ENCODE measurements at places on chromosomes 6 and 20.
A peak's percentile ranks its signal among the peaks of the same experiment; 100 is the strongest.

DNA sequence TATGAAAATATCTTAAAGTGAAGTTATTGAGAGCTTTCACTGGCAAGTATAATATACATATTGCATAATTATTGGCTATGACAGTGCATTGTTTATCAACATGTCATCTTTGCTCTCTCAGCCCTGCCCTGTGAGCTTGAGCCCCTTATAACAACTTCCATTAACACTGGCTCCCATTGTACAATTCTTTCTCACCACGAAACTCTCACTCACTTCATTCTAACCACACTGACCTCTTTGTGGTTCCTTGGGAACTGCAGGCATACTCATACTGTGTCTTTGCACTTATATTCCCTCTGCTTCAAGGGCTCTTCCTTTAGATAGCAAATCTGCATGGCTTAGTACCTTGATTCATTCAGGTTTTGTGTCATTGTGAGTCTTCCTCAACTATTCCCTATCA is 411.8 kb downstream of the CDKAL1 start:
- DNase-seq, result no peak

DNA sequence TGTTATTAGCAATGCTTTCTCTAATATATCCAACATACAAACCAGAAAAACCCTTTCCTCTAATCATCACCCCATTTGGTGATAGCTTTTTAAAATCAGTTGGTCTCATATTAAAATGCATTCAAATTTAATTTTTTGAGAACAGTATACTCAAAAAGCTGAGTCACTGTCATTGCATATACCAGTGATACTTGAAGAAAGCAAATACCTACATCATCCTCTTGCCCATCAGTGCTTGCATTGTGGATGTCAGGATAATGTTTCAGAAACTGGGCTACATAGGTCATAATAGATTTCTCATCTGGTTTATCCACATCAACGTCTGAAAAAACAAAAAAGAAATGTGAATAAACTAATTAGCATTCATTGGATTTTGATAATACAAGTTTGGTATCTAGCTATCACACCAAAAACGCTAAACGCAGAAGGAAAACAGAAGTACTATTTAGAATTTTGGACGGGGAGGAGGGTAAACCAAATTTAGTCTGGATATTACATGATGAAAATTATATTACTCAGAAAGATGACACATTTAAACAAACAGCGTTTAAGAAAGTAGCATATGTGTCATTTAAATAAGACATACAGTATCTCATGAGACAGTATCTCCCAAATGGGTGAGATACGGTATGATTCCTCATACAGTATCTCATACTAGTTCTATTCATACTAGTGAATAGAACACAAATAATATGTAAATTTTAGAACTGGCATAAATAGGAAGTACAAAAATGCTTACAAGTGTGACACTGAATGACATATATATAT is 134.6 kb downstream of the SYNE1 start:
- no peak for DNase-seq

- peak; percentile 42 for DNase-seq
Observed at GRCh38 chr6:19866985-19867627, 29.9 kb downstream of the ID4 start.

DNA sequence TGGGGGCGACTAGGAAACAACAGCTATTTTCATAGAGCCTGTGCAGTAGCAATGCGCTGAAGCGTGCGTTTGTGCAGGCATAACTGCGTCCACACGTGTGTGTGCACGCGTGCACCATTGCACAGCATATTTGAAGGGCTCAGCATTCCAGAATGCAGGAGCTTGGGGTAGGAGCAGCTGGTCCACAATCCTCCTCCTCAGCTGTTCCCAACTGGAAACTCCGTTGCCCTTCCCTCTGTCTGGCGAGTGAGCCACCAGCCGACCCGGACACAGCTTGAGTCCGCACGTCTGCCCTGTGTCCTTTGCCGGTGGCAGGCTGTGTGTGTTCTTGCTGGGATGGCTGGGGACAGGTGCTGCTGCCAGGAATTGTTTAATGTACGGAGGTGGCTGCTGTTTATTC is 110.2 kb downstream of the SASH1 start:
- DNase-seq, result no peak

- no peak for DNase-seq
Observed at GRCh38 chr20:64035933-64036345, at the start of gene C20orf204. C20orf204 (plus strand) TSS chr20:64036182; CDS start chr20:64036324, 142 bp downstream.
